ENCODE measurements at places on chromosomes 1 and 21. TPM values are rescaled to one million over a fixed set of nuclear protein-coding genes. Genes with fewer than 3 reads are reported as not detected.
A peak's percentile ranks its signal among the peaks of the same experiment; 100 is the strongest.

- DNase-seq, result no peak
Measured at GRCh38 chr1:18110968-18111367, 3.4 kb downstream of the IGSF21 start.

DNA sequence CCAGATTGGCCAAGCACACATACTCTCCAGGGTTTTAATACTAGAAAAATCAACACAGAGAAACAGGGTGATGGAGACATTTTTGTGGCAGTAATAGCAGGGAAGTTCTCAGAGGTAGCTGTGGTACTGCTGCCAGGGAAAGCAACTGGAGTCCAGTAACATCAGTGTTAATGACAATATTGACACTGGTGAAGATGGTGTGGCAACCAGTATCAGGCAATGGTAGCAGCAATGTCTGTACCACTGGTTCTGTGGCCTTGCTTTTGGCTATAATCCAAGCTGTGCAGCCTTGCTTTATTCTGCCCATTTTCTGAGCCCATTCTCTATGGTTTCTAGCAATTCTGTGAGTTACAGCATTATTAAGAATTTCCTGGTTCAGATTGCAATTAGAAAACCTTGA lies 1.6 kb upstream of the SNX7 start:
- DNase-seq, result no peak

MSH4 gene
- 0.43 TPM for polyA plus RNA-seq

CBR3 gene
- polyA plus RNA-seq, result 1.6 TPM

- DNase-seq, result no peak
Measured at GRCh38 chr1:111110197-111110899, 29.5 kb downstream of the DRAM2 start.

ERVH48-1 gene
- polyA plus RNA-seq, result 0.27 TPM

DNA sequence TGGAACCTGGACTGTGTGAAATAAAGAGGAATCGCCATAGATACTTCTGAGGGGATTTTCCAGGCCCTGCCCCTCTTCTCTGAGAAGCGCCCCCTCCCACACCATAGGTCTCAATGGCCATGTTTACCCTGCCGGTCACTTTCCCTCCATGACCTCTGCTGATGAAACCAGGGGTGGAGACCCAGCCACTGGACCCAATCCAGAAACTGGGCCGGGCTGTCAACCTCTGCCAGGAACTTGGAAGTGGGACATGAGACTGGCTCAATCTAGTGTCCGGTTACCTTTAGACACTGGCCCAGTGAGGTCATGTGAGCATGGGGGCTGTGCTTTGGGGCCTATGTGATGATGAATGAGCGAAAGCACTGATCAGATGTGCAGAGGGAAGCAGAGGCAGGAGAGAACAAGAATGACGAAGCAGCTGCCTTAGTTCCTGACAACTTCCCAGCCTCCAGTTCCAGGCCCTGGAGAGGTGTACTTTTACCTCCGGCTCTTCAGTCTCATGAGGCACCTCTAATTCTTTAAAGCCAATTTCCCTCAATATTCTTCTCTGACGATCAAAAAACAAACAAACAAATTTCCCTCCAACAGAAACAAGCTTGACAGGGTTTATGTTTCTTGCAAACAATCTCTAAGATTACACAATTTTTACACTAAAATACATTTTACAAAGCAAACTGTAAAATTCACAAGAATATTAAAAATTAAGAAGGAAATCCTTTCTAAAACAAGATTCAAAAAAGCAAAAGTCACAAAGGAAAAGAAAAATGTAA lies 4.9 kb downstream of the ASAP3 start:
- DNase-seq, result no peak

GRCh38 chr21:25062061-25062460 lies 545.2 kb downstream of the MRPL39 start:
- no peak for DNase-seq

DNA sequence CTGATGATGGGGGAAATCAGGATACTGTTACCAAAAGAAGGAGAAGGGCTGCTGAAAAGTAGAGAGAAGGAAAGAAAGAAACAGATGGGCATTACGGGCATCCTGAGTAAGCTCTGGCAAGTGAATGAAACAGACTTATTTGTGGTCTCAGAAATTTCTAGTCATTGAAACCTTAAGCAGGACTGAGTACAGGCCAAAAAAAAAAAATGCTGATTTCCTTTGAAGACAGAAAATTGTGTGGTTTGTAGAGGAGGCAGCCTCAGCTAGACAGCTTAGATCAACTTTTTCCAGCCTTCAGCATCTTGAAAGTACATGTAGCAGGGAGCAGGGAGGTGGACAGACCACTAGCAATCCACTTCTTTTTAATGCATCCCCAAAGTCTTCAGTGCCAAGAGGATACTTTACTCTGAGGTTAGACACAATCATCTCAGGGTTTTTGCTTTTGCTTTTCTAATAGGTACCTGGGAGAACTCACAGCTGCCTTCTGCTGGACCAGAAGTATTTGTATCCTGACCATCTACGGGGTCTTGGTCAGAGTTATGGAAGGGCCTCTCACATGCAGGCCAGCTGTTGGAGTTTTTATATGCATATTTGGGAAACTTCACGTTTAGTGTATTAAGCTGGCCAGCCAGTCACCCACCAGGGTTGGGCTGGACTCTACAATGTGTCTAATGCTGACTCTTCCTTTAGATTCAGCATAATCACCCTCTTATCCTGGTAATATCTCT lies 10.6 kb upstream of the CAPZB start:
- DNase-seq, result no peak

DNA sequence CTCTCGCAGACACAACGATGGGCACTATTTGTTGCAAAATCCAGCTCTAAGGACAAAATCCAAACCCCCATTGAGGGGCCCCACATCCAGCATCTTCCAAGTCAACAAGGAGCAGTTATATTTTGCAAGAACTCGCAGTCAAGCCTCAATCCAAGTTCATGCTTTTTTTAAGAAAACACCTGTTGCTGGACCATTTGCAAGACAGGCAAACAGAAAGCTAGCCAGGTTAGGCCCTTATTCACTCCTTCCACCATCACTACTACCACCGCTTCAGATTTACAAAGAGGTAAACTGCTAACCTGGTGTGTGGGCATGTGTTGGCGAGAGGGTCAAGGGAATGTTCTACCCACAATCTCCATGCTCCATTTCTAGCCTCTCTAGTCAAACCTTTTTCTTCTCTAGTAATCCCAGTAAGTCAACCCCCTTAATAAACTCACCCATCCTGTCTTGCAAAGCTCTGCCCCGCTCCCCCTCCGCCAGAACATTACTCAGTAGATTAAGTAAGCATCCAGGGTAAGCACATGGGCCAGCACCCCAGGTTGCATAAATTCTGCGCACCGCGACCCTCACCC lies 703 bp downstream of the ERI3 start:
- no peak for DNase-seq

VSIG8 gene
- polyA plus RNA-seq, result 0.42 TPM

DNA sequence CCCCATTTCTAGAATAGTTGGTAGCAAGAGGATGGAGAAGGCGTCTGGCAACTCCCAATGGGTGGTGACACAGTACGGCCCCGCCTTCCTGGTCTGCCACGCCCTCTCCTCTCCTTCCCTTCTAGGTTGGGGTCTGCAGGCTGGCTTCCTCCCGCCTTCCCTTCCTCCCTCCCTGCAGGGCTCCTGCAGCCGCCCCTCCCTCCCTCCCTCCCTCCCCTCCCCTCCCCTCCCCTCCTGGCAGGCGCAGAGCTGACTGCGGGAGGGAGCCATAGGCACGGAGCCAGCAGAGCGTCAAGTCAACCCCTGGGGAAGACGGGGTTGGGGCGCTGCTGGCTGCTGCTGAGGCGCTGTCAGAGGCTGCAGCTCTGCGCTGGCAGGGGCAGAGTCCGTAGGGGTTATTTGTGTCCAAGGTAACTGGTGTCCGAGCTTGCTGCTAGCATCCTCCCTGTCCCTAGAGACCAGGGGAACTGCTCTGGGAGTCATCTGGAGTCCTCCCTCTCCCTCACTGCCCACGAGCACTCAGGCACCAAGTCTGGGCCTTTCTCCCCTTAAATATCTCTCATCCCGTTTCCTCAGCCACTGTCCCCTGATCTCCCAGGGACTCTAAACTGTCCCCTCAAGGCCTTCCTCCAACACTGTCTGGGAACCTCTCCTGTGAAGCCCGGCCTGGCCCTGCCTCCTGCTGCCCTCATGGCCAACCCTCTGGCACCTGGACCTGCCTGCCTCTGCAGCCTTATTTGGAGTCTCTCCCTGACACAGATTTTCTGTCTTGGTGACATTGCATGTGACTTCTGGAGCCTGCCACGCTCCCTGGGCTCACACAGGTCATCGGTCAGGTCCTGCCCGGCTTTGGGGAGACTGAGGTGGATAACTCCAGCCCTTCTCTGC lies 57.4 kb upstream of the ACOT11 start:
- DNase-seq, result no peak

LCE1F gene
- not detected for polyA plus RNA-seq

DNA sequence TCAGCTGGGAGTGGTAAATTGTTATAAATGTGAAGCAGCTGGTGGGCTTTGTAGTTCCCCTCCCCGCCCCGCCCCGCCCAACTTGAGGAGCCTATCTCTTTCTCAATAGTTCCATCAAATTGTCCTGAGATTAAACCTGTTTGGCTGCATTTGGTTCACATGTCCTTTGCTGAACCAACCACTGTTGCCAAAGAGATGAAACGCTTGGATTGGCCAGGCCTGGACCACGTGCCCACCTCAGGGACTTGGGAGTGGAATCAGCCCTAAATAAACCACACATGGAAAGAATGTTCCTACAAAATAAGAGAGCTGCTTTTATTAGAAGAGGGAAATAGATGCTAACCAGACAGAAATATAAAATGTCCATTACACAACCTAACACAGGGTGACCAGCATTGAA lies 424.9 kb upstream of the KAZN start:
- DNase-seq, result no peak

ACTL8 gene
- not detected for polyA plus RNA-seq

C1orf226 gene
- 15.3 TPM for polyA plus RNA-seq

DNA sequence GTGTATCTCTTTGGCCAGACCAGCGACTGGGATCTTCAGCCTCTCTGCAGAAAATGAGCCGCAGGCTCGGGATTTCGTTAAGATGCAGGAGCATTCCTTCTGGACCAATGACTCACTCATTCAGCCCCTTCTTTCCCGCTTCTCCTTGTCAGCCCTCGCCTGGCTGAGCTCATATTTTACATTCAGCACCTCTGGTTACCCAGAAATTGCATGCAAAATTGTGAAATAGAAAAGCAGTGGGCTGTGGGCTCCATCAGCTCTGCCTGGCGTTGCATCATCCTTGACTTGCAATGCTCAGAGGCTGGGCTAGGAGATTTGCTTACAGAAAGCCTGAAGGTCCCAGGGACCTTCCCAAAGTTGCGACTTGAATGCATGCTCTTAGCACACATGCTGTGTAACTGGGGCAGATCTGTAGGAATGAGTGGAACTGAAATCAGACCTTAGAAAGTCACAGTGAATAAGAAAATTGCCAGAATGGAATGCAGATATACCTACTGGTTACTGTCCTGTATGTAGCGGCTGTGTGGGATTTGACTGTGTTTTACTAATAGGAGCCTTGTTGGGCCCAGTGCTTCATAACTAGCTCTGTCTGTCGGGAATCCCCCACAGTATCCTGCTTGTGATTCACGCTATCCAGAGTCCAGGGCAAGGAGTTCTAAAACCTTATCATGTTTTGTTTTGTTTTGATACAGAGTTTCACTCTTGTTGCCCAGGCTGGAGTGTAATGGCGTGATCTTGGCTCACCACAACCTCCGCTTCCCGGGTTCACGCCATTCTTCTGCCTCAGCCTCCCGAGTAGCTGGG lies 444.8 kb downstream of the KIF26B start:
- no peak for DNase-seq

DNA sequence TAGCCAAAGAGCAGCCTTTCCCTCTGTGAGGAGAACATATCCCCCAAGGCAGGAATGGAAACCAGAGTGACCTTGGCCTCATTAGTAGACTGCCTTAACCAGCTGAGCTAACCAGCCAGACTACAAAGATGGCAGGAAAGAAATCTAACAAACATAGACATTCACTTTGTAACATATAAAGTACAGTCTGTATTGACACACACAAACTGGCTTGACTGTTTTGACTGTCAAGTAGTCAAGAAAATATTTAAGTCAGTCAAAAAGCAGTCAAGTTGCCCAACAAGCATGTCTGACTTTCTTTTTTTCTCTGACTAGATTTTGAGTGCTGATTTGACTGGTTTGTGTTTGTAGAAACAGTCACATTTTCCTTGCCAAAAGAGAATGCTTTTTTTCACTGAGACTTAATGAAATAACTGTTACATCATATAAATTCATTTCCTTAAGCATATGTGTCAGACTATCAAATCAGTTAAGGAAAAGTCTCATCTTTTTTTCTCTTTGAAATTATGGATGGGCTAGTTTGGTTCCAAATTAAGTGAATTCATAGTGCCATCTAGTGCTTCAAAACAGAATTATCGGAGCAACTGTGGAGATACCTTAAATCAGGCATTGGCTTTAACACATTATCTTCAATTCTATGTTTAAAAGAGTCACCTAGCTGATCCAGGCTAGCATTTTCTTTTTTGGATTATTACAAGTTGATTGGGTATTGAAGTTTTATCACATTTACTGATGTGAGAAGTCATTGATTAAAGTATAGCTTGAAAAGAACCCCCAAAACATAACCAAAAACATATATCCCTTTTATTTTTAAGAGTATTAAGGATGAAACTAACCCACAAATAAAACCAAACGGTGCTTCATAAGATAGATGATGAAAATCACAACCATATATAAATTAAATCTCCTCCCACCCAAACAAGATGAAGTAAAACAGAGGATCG lies 75.0 kb downstream of the ATP6V1G3 start:
- peak; percentile 26 for DNase-seq

QSOX1 gene
- polyA plus RNA-seq, result 67.3 TPM

LIN28A gene
- 0.06 TPM for polyA plus RNA-seq

CLDN19 gene
- polyA plus RNA-seq, result 78.2 TPM

CFHR3 gene
- polyA plus RNA-seq, result 0.22 TPM
